ENCODE measurements at places on chromosomes 7 and 10. TPM values are rescaled to one million over a fixed set of nuclear protein-coding genes. Genes with fewer than 3 reads are reported as not detected.

DNA sequence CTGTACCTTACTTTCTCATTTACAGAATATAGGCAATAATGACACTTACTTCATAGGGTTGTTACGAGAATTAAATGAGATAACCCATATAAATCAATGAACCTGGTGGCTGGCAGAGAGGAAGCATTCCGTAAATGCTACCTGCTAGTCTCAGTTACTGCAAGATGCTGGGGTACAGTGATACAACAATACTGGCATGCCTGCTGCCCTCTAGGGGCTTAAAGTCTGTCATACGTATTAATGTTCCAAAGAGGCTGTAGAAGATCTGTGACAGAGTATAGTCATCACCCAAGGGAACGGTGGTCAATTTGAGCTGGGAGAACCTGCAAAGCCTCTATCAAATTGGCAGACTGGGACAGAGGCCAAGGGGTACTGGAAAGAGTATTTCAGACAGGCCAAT lies 421.5 kb downstream of the GPAM start:
- DNase-seq, result no peak

DNA sequence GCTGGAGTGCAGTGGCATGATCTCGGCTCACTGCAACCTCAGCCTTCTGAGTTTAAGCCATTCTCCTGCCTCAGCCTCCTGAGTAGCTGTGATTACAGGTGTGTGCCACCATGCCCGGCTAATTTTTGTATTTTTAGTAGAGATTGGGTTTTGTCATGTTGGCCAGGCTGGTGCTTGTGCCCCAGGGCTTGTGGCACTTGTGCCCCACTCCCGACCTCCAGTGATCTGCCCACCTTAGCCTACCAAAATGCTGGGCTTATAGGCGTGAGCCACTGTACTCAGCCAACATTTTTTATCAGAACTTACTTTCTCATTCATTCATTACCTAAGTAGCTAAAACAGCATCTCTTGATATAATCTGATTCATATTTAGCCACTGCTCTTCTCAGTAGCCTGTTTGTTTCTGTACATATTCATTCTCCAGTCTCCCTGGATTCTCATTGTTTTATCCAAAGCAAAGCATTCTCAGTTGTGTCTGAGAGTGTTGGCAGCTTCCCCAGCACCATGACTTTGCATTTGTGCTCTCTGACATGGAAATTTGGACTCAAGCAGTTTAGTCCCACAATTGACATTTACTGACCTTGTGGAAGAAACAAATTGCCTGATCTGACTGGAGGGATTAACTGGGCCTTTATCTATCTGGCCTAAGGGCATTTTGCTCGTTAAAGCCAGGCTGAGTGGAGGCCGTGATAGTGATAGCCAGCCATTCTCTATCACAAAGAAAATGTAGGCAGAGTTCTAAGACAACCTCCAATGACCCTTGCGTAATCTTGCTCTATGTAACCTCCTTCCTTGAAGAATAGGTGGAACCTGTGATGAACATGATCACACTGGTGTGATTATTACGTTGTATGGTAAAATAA lies 44.9 kb downstream of the AKR1B15 start:
- peak; percentile 95 for DNase-seq

TEX47 gene
- total RNA-seq, result not detected

DNA sequence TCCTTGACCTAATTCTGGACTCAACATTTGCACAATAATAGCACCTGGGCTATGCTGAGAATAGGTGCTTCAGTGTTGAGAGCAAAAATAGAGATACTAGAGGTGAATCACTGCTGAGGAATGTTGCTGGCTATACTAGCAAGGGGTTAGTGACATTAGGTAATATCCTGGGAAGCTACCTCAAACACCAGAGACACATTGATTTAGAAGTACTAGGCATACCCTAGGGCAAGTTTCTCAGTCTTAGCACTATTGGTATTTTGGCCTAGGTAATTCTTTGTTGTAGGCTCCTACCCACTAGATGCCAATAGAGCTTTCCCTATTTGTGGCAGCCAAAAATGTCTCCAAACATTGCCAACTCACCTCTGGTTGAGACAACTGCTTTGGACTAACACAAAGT lies 484.0 kb upstream of the MBL2 start:
- no peak for DNase-seq

GRCh38 chr7:117841611-117842010 lies 31.6 kb downstream of the CTTNBP2 start:
- no peak for DNase-seq

Measured in fibroblast of lung (primary cell).